SW 1271 (cell line): ENCODE measurements at places on chromosomes 12 and 14.

GRCh38 chr14:100526632-100527031 lies 60.6 kb downstream of the BEGAIN start:
- DNase-seq, result no peak

DNA sequence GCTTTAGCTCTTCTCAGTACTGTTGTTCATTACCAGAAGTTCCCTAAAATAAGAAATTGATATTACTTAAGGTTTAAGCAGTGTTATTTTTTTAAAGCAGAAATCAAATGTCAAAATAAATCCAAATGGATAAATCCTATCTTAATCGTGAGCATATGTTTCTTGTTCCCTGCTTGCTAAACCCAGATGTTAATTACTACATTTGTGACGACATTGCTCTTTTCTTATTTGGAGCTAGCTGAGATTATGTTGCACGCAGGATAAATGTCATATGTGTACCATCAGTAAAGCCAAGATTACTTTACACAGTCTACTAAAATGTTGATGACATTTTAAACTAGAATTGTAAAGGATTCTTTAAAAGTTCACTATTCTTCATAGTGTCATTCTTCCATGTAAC lies 157.5 kb downstream of the PLCZ1 start:
- DNase-seq, result no peak

- DNase-seq, result no peak
Observed at GRCh38 chr12:24408305-24408704, 458.8 kb upstream of the SOX5 start.

GRCh38 chr14:104600141-104600643 lies 4.4 kb downstream of the TMEM179 start:
- DNase-seq, result no peak

GRCh38 chr12:32516230-32516629 lies 116.9 kb downstream of the FGD4 start:
- DNase-seq, result no peak

GRCh38 chr14:72645706-72646105 lies 248.2 kb downstream of the DPF3 start:
- no peak for DNase-seq

DNA sequence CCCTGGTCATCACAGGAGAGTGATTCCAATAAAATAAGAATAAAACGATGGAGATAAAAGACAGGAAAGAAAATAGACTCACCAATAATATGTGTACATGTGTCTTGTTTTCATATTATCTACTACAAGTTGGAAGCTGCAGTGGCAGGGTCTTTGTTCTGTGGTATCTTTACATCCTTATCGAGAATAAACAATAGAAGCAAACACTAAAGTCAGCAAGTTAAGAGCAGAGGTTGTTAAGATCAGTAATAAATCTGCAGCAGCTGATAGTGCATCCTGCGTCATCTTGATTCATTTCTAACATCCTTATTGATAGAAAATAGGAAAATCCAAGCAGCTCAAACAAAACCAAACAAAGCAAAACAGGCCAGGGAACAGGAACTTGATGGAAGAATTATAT lies 107.4 kb downstream of the RPS29 start:
- no peak for DNase-seq

GRCh38 chr12:14928931-14929330 lies 9.4 kb downstream of the ERP27 start:
- DNase-seq, result no peak
